ENCODE measurements at places on chromosomes 4 and X. TPM values are rescaled to one million over a fixed set of nuclear protein-coding genes. Genes with fewer than 3 reads are reported as not detected.

PARM1 gene
- not detected for total RNA-seq

FHL1 gene
- total RNA-seq: 148 TPM

HMGB3 gene
- total RNA-seq: 20.6 TPM

MMRN1 gene
- total RNA-seq: 3,426 TPM

KCND1 gene
- total RNA-seq: 0.25 TPM

Data from dermis microvascular lymphatic vessel endothelial cell (primary cell).